Upper lobe of left lung (tissue), 6 donors: ENCODE measurements at places on chromosomes 16 and 17.

- H3K4me3 ChIP-seq = peak overlapping the region; percentile 29
- no peaks in the 10 kb centered on the region for H3K27me3 ChIP-seq
- H3K4me1 ChIP-seq = peaks cover 98% of the 10 kb centered on the region
- H3K36me3 ChIP-seq = no peaks in the 10 kb centered on the region
Observed at GRCh38 chr16:85573696-85574641, 39.2 kb upstream of the GSE1 start.

- no peaks in the 10 kb centered on the region for H3K36me3 ChIP-seq
- H3K27ac ChIP-seq = no peak overlapping the region
- DNase-seq = no peak
Observed at GRCh38 chr17:58470356-58470755, 17.9 kb downstream of the HSF5 start.

DNA sequence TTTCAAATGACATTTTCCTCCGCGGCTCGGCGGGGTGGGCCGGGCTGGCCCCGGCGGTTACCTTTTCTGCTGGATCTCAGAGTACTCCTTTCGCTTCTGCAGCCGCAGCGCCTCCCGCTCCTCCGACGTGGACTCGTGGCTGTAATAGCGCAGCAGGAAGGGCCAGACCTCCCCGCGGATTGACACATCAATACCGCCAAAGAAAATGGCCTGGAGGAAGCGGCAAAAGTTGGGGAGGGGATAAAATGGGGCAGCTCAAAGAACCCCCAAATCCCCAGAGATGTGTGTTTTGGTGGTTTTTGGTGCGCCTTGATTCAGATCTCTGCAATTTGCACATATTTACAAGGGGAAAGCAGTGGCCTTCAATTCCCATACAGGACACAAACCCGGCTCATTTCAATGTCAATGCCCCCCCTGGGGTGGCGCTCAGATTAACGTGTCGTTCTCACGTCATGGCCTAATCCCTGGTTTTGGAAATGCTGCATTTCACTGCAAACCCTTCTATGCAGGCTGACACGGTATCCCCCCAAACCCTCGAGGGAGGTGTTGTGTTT lies 85.9 kb downstream of the TBC1D16 start:
- no peak overlapping the region for H3K27ac ChIP-seq
- peaks cover 31% of the 10 kb centered on the region for H3K36me3 ChIP-seq
- DNase-seq = peak; percentile 12
- H3K4me3 ChIP-seq = no peak overlapping the region
- no peaks in the 10 kb centered on the region for H3K27me3 ChIP-seq

DNA sequence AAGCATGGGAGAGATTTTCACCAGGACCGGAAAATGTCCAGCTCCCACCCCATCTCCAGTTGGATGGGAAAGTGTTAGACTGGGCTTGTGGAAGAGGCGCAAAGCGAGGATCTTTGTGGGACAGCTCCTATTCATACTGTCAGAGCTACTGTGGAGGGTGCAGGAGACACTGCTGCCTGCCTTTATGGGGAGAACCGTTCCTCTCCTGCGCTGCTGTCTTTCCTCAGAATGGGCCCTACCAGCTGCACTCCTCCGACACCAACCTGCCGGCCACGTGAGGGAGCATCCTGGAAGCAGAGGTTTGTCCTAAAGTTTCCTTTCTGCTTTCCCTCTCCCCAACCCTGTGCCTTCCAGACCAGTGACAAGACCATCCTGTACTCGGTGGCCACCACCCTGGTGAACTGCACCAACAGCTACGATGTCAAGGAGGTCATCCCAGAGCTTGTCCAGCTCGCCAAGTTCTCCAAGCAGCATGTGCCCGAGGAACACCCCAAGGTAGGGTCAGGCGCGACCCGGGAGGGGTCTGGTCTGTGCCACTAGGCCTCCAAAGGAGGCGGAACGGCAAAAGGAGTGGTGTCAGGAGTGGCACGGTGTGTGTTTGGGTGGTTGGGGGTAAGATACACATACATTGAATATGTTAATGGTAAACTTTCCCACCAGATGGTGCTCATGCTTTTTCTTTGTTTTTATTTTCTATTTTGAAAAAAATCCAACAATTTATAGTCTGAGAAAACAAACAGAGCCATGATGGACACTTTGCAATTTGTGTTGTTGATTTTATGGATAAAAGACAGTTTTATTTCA lies 23.0 kb downstream of the SLC35G3 start:
- no peak overlapping the region for H3K27ac ChIP-seq
- H3K4me3 ChIP-seq = no peak overlapping the region

GRCh38 chr17:19621697-19622096 lies 26.9 kb upstream of the ALDH3A2 start:
- H3K4me3 ChIP-seq = no peak overlapping the region
- no peak for DNase-seq
- H3K27ac ChIP-seq = no peak overlapping the region
- H3K4me1 ChIP-seq = no peaks in the 10 kb centered on the region
- H3K36me3 ChIP-seq = no peaks in the 10 kb centered on the region

DNA sequence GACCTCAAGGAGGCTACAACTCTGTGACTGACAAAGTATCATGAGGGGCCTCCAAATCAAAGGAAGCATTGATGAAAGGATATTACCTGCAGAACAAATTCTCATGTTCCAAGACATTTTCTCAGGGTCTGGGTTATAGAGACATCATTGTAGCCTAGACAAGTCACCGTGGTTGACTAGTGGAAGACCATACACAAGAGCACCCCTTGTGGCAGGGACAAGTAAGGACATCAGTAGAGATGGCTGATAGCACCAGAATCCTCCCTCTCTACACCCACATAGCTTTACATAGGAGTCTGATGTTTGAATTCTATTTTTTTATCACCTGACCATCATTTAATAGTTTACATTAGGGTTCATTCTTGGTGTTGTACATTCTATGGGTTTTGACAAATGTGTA lies 32.5 kb upstream of the CDH8 start:
- DNase-seq = no peak
- no peak overlapping the region for H3K4me3 ChIP-seq
- no peaks in the 10 kb centered on the region for H3K27me3 ChIP-seq
- no peak overlapping the region for H3K27ac ChIP-seq

GRCh38 chr16:29030086-29030840 lies 45.4 kb downstream of the LAT start:
- DNase-seq = no peak
- H3K4me1 ChIP-seq = no peaks in the 10 kb centered on the region
- H3K36me3 ChIP-seq = no peaks in the 10 kb centered on the region
- H3K27ac ChIP-seq = no peak overlapping the region
- no peaks in the 10 kb centered on the region for H3K27me3 ChIP-seq
- H3K4me3 ChIP-seq = no peak overlapping the region

DNA sequence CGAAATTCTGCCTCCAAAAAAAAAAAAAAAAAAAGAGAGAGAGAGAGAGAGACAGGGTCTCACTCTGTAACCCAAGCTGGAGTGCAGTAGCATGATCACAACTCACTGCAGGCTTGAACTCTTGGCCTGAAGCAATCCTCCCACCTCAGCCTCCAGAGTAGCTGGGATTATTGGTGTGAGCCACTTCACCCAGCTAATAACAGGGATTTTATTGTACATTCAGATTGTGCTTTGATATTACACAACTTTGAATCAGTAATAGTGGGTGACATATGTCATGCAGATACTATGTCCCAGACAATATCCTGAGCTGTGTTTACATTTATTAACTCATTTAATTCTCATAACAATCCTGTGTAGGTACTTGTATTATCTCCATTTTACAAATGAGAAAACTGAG lies 19.7 kb upstream of the DHX8 start:
- no peaks in the 10 kb centered on the region for H3K27me3 ChIP-seq
- H3K4me3 ChIP-seq = no peak overlapping the region
- H3K27ac ChIP-seq = no peak overlapping the region
- H3K4me1 ChIP-seq = peaks cover 7% of the 10 kb centered on the region

- no peaks in the 10 kb centered on the region for H3K36me3 ChIP-seq
- no peak overlapping the region for H3K27ac ChIP-seq
- no peak overlapping the region for H3K4me3 ChIP-seq
- no peak for DNase-seq
- no peaks in the 10 kb centered on the region for H3K27me3 ChIP-seq
Observed at GRCh38 chr17:74343121-74343520, 17.1 kb downstream of the KIF19 start.

DNA sequence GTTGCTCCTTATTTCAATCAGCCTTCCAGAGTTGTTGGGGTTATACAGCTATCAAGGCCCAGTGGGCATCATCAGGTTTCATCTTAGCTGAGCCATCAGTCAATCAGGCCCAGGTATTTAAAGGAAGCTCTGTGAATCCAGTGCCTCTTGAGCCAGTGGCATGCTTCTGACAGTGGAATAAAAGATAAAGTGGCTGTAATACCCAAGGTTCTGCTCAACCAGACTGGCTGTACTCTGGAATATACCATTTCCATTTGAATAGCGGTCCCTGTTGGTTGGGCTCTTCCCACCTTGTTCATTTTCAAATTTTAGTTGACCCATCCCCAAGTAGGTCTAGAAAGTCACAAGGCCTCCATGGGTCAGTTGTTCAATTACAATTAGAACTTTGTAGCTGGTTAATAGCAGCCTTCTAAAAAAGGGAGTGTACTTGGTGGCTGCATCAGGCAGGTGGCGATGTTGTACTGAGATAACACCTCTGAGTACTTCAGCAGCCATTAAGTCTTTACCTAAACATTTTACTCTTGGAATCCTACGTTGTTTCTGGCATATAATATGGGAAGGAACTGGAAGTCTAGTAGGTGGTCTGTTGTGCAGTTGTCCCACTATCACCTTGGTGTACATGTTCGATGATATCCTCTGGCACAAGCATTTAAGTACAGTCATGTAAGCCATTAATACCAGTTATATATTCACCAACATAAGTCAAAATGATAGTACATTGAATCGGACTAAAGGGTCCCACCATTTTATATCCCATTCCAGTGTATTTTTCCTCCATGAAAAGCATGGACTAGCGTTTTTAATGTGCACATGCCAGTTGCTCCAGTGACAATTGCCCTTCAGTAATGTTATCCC lies 294.1 kb downstream of the BCAS3 start:
- no peak overlapping the region for H3K27ac ChIP-seq
- H3K27me3 ChIP-seq = no peaks in the 10 kb centered on the region
- H3K4me3 ChIP-seq = no peak overlapping the region

- no peak overlapping the region for H3K4me3 ChIP-seq
- H3K4me1 ChIP-seq = no peaks in the 10 kb centered on the region
- H3K27ac ChIP-seq = no peak overlapping the region
- H3K27me3 ChIP-seq = no peaks in the 10 kb centered on the region
- no peak for DNase-seq
Observed at GRCh38 chr17:1878419-1879121, 48.8 kb downstream of the RPA1 start.

- no peak overlapping the region for H3K27ac ChIP-seq
- DNase-seq = no peak
- no peaks in the 10 kb centered on the region for H3K4me1 ChIP-seq
- no peak overlapping the region for H3K4me3 ChIP-seq
- H3K36me3 ChIP-seq = peaks cover 94% of the 10 kb centered on the region
Observed at GRCh38 chr17:51289696-51290111, 29.4 kb downstream of the UTP18 start.

- no peak for DNase-seq
- H3K27ac ChIP-seq = no peak overlapping the region
- no peak overlapping the region for H3K4me3 ChIP-seq
Observed at GRCh38 chr16:10371592-10371991, 14.3 kb upstream of the ATF7IP2 start.

DNA sequence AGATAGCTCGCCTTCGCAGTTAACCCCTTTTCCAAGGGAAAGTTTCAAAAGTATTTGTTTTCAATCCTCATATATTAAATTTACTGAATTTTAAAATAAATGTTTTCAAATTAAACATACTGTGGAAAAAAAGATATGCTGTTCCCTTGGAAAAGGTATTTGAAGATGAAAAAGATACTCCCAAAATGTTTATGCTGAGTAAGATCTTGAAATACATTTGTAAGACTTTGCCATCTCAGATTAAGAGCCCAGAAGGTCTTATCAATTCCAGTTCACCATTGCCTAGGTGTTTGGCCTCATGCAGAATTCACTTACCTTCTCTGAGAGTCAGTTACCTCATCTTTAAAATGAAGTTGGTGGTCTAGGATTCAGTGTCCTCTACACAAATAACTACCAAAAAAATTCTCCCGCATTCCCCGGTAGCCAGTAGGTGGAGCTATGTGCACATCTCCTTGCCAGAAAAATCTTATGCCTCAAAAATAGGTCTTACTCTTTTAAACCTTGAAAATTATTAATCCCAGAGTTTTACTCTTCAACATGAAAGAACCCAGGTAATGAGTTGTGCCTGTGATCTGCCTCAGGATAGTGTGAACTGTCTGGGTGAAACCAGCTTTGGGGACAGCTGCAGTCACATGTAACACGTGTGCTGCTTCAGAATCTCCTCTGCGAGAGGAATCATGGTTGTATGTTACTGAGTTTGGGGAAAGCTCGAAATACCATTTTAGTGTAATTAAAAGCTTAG lies 178.3 kb downstream of the MRTFB start:
- no peak for DNase-seq
- no peaks in the 10 kb centered on the region for H3K27me3 ChIP-seq
- no peaks in the 10 kb centered on the region for H3K4me1 ChIP-seq
- no peak overlapping the region for H3K4me3 ChIP-seq
- peaks cover 7% of the 10 kb centered on the region for H3K36me3 ChIP-seq
- H3K27ac ChIP-seq = no peak overlapping the region

DNA sequence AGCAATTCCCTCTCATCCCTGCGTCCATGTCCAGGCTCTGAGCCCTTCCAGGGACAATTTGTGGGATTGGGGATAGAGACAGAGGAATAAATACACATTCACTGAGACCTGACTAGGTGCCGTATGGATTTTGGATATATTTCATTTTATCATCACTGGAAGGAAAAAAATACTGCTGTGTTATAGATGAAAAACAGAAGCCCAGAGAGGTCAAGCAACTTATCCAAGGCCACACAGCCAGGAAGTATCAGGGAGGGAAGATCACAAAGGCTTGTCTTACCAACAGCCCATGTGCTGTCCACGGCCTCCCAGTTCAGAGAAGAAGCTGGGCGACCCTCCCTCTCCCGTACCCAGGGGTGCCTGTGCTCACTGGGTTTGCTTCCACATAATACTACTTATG lies 6.1 kb upstream of the HAP1 start:
- peaks cover 4% of the 10 kb centered on the region for H3K4me1 ChIP-seq
- H3K4me3 ChIP-seq = no peak overlapping the region
- H3K27ac ChIP-seq = no peak overlapping the region
- H3K36me3 ChIP-seq = no peaks in the 10 kb centered on the region
- no peak for DNase-seq

- no peak overlapping the region for H3K4me3 ChIP-seq
- H3K4me1 ChIP-seq = peaks cover 3% of the 10 kb centered on the region
- H3K36me3 ChIP-seq = no peaks in the 10 kb centered on the region
- H3K27ac ChIP-seq = no peak overlapping the region
- no peak for DNase-seq
Observed at GRCh38 chr16:85502357-85502756, 110.8 kb upstream of the GSE1 start.

GRCh38 chr17:81961087-81961511 lies at the start of gene NOTUM:
Gene NOTUM, minus strand, starts transcription at chr17:81961187. Its CDS starts 278 bp downstream, at chr17:81960909.
- no peaks in the 10 kb centered on the region for H3K36me3 ChIP-seq
- H3K4me3 ChIP-seq = peak within 1 kb of the TSS; percentile 50
- peaks cover 43% of the 10 kb centered on the region for H3K27me3 ChIP-seq
- H3K4me1 ChIP-seq = peaks cover 27% of the 10 kb centered on the region
- H3K27ac ChIP-seq = no peak within 1 kb of the TSS
- DNase-seq = no peak

- H3K4me3 ChIP-seq = no peak overlapping the region
- no peak for DNase-seq
- no peaks in the 10 kb centered on the region for H3K4me1 ChIP-seq
- H3K27ac ChIP-seq = no peak overlapping the region
Observed at GRCh38 chr16:28107232-28107631, 43.7 kb upstream of the GSG1L start.

- H3K4me1 ChIP-seq = peaks cover 23% of the 10 kb centered on the region
- H3K4me3 ChIP-seq = no peak overlapping the region
- no peaks in the 10 kb centered on the region for H3K27me3 ChIP-seq
- DNase-seq = peak; percentile 91
Observed at GRCh38 chr17:336110-337021, 16.2 kb downstream of the RPH3AL start.
